ENCODE measurements at places on chromosomes 2 and 18.

DNA sequence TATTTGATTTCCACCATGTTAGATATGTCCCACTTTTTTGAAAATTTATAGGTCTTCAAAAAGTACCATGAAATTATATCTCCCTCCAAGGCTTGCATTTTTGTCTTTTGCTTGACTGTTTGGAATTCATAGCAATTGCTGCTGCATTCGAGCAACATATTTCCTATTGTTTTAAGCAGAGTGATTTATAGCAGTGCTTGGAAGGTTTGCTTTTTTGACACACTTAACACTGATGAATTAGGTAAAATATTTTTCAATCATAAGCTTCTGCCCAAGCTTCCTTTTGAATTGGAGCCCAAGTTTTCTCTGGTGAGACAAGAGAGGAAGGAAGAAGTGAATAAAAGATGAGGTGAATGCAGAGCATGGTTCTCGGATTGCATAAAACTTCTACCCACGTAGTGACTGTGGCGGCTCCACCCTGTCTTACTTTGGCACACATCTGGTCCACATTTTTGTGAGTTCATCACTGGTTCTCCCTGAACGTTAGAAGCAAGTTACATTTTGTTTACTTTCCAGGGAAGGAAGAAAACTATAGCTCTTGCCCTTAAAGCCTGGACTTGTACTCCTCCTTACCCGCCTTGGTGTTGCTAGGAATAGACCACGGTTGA is 667.0 kb downstream of the TSN start:
- no peak for DNase-seq

DNA sequence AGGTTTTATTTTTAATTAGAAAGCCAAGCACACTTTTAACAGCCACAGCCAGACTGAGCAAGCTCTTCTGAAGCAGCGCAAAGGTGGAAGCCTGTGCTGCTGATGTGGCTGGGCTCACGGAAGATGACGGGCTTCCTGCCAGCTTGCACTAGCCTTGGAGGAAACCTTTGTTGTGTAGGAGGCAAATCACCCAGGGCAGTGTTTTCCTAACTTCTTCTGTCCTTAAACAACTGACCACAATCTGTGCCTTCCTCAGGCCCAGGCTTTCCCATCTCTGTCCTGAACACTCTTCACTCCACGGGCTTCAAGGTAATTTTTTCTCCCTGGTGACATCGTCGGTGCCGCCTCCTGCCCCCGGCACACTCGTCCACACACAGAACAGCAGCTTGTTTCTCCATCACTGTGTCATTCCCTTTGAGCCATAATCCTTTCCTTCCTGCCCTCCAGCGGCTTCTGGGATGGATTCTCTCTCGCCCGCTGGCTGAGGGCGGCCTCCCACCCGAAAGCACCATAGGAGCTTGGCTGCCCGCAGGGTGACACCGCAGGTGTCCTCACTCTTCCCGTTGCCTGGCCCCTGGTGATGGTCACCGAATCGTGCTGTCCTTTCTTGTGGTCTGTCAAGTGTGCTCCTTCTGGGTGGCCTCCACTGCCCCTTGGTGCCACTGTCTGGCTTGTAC is 31.1 kb upstream of the INHBB start:
- DNase-seq, result no peak

GRCh38 chr2:151009437-151010175 is 252.1 kb downstream of the RBM43 start:
- no peak for DNase-seq

DNA sequence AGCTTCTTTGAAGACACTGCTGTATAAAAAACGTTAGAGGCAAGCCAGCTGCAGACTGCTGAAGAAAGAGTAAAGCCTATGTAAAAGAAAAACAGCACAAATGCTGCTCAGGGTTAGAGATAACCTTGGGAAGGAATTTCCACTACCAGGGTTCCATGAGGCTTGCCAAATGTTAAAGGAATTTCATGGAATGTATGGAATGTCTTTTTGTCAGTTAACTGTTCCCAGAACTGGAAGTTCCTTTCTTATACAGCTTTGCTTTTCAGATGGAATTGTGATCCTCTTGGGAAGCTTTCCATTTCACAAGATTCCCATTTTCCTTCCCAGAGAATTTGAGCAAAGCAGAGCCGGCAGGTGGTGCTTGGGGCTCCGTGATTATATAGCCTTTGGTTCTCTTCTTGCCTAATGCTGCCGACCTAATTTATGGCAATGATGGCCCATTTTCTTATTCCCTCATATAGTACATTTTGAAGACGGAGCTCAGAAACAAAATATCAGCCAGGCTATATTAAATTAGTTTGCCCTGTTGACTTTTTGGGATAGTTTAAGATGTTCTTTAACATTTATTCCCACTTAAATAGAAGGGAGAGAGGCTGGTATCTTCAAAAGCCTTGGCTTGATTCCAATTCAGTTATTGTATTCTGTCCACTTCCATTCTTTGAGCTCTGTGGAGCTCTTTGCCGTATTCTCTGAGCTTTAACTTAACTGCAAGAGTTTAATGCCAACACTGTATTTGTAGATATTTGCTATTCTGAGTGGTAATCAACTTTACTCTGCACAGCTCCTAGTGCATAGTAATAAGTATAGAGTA is 162.3 kb downstream of the PHLPP1 start:
- peak; percentile 64 for DNase-seq

Data from hepatic stellate cell (primary cell).